NCI-H82 (cell line): ENCODE measurements at places on chromosomes 6 and 20.

- DNase-seq: no peak
Observed at GRCh38 chr20:36008461-36009035, 40.2 kb downstream of the CNBD2 start.

DNA sequence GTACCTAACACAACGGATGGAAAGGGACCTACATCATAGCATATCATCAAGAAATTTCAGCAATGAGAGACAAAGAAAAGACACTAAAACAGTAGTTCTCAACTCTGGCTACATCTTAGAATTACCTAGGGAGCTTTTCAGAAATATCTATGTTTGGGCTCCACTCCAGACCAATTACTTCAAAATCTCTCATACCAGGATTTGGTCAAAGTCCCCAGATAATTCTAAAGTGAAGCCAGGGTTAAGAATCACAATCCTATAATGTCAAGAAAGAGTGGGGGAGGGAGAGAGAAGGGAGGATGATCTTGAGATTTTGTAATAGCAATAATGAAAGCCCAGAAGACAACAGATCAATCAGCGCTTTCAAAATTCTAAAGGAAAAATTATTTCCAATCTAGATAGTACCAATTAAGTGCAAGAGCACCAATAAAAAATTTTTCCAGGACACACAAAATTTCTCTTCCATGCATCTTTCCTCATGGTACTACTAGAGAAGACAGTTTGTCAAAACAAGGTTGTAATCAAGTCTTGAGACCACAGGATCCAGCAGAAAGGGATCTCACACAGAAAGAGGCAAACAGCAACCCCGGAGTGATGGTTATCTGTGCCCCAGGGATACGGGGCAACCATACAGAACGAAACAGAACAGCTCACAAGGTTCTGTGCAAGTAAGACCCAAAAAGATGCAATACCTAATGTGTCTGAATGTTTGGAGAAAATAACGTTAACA, 152.9 kb upstream of the DST start:
- DNase-seq: peak; percentile 48

DNA sequence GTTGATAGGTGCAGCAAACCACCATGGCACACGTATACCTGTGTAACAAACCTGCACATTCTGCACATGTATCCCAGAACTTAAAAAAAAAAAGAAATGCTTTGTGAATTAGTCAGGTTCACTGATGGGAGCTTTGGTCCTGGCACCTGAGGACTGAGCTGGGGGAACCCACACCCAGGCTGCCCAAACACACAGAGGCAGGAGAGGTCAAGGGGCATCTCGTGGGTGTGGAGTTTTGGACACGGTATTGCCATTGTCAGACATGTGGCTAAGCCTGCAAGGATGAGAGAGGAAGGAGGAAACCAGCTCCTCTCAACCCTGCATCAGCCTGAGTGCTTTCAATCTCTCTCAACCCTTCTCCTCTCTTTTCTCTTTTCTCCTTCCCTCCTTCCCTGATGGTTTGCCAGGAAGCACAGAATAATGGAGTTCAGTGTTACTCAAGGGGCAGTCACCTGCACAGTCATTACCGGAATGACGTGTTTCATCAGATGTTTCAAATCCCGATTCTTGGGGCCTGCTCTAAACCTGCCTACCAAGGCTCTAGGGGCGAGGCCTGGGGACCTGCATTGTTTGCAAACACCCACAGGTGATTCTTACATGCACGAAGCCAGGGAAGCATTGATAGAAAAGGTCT, 89.9 kb upstream of the NEDD9 start:
- no peak for DNase-seq

- peak; percentile 59 for DNase-seq
Observed at GRCh38 chr6:43702171-43702533, 14.6 kb upstream of the MRPS18A start.

DNA sequence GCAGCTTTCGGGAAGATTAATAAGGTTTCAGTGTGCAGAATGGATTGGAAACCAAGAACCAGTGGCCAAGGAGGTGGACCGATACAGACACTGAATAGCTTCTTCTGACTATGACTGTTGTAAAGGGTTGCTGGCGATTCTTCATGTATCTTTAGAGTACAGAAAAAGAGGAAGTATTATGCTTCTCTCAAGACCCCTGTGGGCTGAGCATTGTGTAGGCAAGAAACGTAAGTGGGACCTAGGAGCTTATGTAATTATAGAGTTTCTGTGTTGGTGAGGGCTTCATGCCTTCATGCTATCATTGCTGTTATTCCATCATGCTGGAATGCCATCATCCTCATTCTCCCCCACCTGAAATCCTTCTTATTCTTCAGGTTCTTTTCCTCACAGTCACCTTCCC, 105.4 kb upstream of the AKIRIN2 start:
- DNase-seq: no peak

- DNase-seq: no peak
Observed at GRCh38 chr6:98384334-98384733, 450.0 kb upstream of the POU3F2 start.

DNA sequence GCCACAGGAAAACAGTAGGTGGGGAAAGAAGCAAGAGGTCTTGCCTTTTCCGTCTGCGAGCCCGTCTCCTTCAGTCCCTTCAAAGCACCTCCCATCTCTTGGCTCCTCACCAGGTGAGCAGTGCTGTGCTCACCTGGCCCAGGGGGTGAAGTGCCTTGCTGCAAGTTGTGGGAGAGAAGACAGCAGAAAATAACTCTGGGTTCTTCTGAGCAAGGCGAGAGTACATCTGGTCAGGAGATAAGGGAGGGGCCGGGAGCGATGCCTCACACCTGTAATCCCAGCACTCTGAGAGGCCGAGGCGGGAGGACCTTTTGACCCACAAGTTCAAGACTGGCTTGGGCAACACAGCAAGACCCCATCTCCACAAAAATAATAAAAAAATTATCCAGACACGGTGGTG, 35.6 kb upstream of the TGM3 start:
- no peak for DNase-seq

DNA sequence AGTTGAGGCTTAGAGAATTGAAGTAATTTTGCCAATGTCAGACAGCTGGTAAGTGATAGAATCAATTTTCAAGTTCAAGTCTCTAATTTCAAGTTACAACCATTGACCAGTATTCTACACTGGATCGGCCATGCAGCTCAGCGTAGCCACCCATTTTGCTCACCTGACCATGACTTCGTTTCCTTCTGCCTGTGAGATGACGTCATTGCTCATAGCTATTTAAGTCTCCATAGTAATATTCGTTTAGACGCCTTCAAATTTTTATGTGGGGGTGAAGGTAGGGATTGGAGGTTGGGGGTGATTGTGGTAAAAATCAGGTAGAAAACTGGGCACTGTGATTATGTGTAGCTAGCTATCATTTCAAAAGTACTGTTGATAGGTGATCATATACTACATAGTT, 5.6 kb upstream of the HTR1B start:
- DNase-seq: no peak

GRCh38 chr6:53727748-53728147, 62.2 kb upstream of the KLHL31 start:
- no peak for DNase-seq

DNA sequence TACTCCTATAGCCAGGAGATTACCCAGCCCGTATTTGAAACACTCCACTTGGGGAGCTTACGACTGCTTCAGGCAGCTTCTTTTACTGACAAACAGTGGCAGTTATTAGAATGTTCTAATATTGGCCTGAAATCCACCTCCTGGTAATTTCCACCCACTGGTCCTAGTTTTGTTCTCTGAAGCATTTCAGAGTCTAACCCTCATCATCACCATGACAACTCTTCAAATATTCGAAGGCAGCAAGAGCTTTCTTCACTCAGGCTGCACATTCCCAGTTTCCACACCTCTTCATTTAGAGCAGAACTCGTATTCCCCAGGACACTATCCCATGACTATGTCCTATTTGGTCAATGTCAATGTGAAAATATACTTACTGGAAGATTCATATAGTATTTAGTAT, 325.6 kb downstream of the UBE3D start:
- peak; percentile 45 for DNase-seq

- DNase-seq: peak; percentile 50
Observed at GRCh38 chr6:12150812-12151432, 138.8 kb downstream of the HIVEP1 start.
